Stimulated activated naive CD4-positive, alpha-beta T cell treated with Interleukin-2 at 50 U/mL for 16 hours (primary cell): ENCODE measurements at places on chromosomes 3 and 15.

DNA sequence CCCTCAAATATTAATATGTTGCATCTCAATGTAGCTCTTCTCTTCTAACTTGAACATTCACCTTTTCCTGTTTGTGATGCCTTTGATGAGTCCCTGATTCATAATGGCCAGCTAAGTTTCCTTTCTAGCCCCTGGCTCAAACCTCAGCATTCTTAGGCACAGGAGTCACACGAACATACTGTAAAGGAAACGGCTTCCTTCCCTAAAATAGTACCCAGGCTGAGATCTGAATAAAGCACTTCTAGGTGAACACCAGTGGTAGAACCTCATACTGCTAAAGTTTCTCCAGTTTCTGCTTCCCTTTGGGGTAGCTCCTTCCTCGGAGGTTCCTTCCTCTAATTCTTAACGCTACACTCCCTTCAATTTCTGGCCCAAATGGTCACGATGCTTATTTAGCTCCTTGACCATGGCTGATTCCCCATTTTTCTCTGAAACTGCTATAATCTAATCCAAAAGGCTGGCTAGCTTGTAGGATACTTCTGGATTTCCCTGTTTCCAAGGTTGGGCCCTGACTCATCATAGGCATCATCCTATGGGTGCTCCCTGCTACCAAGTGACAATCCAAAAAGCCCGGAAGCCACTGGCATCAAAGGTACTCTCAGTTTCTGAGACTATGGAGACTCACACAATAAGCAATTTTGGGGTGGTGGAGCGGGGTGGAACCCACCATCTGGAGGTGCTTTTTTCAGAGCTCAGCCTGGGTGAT lies 2.4 kb downstream of the ANAPC13 start:
- no peak for DNase-seq

DNA sequence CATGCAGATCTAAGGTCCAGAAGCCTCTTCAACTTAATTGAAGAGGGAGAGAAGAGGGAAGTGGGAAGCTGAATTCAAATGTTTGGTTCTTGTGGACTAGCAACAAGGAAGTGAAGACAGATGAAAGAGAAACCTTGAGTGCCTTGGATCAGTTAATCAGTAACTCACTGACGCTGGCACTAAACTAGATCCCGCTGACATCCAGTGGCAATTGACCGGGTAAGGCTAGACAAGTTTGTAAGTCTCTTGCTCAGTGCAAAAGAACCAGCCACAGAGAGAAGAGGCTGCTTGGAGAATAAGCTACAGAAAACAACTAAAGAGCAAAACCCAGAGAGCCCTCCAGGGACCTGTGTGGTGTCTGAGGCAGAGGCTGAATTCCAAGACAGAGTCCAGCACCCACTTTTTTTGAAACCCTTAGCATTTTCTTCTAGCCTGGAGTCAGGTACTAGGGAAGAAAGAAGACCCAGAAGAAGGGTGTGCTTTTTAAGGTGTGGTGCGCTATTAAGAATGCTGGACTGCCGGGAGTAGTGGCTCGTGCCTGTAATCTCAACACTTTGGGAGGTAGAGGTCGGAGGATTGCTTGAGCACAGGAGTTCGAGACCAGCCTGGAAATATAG lies 6.9 kb downstream of the PLCH1 start:
- DNase-seq: no peak

DNA sequence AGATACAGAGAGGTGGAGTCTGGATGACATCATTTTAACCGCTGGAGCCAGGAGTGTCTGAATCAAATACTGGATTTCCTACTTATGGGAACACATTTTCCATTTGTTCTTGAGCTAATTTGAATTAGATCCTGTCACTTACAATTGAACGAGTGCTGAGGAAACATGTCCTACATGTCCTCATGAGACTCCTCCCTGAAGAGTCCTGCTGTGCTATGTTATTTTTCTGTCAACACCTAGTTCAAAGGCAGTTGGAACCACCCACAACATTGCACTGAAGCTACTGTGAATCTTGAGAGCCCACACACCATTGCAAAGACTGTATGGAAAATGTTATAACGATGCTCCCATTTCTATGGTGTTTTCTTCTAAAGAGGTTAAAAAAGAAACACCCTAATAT lies 123.5 kb upstream of the CRBN start:
- DNase-seq: no peak

- no peak for DNase-seq
Observed at GRCh38 chr15:43919540-43920253, 92.9 kb downstream of the WDR76 start.

- DNase-seq: no peak
Observed at GRCh38 chr15:31273258-31273941, 53.2 kb upstream of the KLF13 start.

DNA sequence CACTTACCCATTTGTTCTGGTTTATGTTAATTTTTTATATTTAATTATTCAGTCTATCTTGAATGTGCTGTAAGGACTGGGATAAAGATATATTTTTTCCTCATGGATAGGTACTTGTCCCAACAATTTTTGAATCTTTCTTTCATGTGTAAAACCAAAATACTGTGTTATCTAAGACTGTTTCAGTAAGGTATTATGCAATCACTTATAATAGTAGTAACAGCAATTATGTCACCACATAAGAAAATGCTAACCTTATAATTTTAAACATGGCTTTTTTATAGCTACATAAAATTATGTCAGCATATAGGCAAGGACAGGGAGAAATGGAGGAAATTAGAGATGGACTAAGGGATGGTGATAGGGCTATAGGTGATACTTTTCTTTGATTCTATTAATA lies 2.9 kb upstream of the CTDSPL start:
- DNase-seq: no peak

- peak; percentile 60 for DNase-seq
Observed at GRCh38 chr3:108090049-108090700, 656 bp downstream of the CD47 start.
